ENCODE measurements at places on chromosomes 16 and 17.

DNA sequence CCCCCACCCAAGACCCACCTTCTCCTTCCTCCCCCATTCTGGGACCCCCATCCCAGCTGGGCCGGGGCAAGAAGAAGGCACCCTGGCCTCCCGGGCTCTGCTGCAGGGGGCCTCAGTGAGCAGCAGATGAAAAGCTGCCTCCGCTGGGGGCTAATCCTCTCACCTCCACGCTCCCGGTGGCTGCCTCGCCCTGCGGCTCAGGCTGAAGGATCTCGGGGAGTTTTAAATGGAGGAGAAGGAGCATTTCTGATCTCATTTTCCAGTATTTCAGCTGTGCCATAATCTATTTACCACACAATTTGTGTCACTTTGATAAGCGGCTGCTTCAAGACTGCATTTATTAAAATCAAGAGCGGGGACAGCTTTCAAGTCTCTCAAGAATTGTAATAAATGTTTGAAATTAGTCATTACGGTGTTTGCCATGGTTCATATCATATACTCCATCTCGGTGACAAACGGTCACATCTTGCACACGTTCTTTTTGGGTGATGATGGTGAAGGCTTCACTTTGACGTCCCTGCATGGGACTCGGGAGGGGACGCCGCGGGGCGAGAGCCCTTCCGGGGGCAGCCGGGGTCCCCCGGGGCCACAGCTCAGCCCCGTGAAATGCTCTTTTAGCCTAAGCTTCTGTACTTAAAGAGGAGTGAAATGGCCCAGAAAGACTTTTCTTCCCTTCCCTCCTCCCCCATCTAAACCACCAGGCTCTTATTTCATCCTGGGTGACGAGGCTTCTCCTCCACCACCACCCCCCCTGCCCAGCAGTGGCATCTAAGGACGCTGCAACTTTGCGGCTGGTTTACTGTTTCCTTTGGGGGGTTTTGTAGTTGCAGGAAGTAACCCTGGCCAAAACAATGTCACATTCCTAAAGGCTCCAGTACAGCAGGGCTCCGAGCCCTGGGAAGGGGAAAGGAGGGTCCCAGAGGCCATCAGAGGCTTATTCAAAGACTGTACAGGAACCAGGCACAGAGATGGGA is 313.1 kb upstream of the TNRC6C start:
- no peak for DNase-seq

DNA sequence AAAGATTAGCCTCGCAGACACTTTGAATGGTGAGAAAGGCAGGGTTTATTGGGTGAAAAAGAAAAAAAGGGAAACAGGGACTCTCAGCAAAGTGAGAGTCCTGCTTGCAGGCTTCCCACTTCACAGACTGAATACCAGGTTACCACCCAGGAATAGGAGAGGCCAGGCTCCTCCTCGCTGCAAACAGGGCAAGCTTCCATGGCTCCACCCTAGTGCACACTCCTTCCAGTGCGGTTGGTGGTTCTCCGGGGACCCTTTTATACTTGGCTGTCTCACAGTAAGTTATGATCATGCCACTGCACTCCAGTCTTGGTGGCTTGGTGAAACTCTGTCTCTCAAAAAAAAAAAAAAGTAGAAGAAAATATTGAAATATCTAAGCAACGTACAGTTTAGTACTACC is 30.5 kb upstream of the CDH8 start:
- no peak for DNase-seq

- DNase-seq, result no peak
Measured at GRCh38 chr16:86761111-86762031, 183.0 kb downstream of the FOXL1 start.

- DNase-seq, result no peak
Measured at GRCh38 chr17:1180958-1181752, 1.4 kb upstream of the ABR start.

DNA sequence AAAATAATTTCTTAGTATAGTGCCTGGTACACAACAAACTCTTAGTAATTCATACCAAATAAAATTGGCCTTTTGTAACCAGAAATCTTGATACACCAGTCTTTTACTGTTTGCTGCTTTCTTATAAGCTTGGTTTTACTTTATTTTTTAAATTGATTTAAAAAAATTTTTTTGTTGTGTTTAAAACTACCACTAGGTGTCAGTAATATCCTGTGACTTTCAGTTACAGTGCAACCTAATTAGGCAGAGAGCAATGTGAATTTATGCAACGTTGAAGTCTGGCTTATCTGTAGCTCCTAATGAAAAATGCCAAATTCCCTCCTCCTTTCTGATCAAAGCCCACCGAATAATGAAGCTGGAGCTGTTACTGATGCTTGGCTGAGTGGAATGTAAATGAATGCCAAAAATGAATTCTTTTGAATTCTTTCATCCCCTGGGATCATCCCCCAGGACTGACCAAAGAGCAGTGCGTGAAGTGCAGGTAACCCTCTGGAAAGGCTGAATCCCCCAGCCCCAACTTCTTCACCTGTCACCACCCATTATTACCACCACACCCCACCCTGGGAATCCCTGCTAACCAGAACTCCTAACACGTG is 3.8 kb downstream of the ERCC4 start:
- no peak for DNase-seq
